ENCODE measurements at places on chromosomes 2 and 18. TPM values are rescaled to one million over a fixed set of nuclear protein-coding genes. Genes with fewer than 3 reads are reported as not detected.
A peak's percentile ranks its signal among the peaks of the same experiment; 100 is the strongest.

GRCh38 chr18:7452331-7452730, 114.8 kb upstream of the PTPRM start:
- H3K27ac ChIP-seq, result no peak overlapping the region
- DNase-seq, result peak; percentile 34
- H3K36me3 ChIP-seq, result no peaks in the 10 kb centered on the region
- no peaks in the 10 kb centered on the region for H3K4me1 ChIP-seq
- no peaks in the 10 kb centered on the region for H3K27me3 ChIP-seq

- H3K27ac ChIP-seq, result no peak overlapping the region
- no peaks in the 10 kb centered on the region for H3K36me3 ChIP-seq
- no peaks in the 10 kb centered on the region for H3K27me3 ChIP-seq
- DNase-seq, result no peak
- no peak overlapping the region for H3K4me3 ChIP-seq
Measured at GRCh38 chr2:74742471-74742870, 88.4 kb downstream of the SEMA4F start.

GRCh38 chr2:202782940-202783558, 88.5 kb downstream of the ICA1L start:
- H3K4me3 ChIP-seq, result no peak overlapping the region
- no peak for DNase-seq
- no peaks in the 10 kb centered on the region for H3K27me3 ChIP-seq

DNA sequence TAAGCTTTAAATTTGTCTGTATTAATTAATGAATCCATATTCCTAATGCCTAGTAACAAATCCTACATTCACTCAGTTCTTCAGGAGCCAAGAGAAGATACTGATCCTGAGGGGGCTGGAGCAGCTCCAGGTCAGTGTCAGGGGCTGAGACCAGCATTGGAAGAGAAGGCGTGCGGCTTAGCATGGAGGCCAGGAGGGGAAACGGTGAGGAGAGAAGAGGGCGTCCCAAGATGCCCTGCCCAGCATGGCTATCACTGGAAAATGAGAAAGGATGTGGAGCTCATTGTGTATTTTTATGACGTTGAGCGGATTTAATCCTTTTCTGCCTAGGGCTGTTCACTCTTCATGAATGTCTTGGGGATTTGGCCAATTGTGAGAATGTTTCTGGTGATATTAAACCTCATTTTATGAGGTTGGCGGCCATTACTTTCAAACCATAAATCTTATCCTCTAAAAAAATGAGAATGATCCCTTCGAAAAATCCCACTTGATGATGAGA, 131.7 kb downstream of the KCTD1 start:
- H3K27ac ChIP-seq, result no peak overlapping the region
- no peaks in the 10 kb centered on the region for H3K4me1 ChIP-seq
- H3K4me3 ChIP-seq, result no peak overlapping the region
- H3K27me3 ChIP-seq, result no peaks in the 10 kb centered on the region

DNA sequence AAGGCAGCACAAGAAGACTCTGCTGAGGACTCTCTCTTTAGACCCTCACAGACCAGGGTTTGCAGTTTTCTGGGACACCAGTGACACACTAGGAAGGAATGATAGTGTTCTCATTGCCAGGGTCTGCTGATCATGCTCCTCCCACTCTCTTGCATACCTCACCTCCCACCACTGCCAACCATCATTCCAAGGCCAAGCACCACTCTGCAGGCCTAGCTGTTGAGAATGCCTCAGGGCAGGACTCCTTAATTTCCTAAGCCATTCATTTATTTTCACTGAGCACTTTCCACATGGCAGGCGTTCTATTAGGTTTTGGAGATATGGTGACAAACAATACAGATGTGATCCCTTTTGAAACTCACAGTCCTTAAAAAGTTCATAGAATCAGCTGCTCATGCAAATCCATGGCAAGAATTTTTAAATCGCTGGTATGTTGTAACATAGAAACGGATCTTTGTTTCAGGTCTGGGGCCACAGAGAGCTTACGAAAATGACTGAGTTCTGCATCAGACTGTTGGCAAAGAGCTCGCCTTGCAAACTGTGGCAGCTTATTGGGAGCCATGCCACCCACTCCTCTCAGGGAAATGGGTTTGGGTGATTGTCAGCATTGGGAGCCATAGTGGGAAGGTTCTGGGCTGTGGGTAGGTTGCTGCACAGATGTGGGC, 78.5 kb downstream of the XDH start:
- no peaks in the 10 kb centered on the region for H3K4me1 ChIP-seq
- H3K4me3 ChIP-seq, result no peak overlapping the region
- H3K27ac ChIP-seq, result no peak overlapping the region
- H3K27me3 ChIP-seq, result no peaks in the 10 kb centered on the region
- DNase-seq, result no peak

GRCh38 chr2:225334514-225334913, 65.0 kb upstream of the NYAP2 start:
- H3K4me3 ChIP-seq, result no peak overlapping the region
- H3K36me3 ChIP-seq, result no peaks in the 10 kb centered on the region
- DNase-seq, result peak; percentile 2
- no peaks in the 10 kb centered on the region for H3K27me3 ChIP-seq
- H3K27ac ChIP-seq, result no peak overlapping the region

ITGA6 gene
- polyA plus RNA-seq, result 37.1 TPM
